ENCODE measurements at places on chromosomes 16 and 17.

DNA sequence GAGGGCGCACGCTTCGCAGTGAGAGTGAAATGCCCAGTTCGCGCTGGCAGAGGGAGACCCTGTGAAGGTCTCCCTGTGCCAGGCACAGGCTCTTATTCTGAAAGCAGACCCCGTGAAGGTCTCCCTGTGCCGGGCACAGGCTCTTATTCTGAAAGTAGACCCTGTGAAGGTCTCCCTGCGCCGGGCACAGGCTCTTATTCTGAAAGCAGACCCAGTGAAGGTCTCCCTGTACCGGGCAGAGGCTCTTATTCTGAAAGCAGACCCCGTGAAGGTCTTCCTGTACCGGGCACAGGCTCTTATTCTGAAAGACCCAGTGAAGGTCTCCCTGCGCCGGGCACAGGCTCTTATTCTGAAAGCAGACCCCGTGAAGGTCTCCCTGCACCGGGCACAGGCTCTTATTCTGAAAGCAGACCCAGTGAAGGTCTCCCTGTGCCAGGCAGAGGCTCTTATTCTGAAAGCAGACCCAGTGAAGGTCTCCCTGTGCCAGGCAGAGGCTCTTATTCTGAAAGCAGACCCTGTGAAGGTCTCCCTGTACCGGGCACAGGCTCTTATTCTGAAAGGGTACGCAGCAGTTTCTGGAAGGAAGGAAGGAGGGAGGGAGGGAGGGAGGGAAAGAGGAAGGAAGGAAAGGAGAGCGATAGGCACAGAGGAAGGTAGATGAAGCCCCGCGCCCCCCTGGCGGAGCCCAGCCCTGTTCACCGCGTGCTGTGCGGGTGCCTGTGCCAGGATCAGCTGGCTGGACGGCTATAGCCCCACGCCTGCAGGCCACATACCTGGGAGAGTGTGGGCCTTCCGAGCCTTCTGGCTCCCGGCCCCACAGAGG lies 55.3 kb downstream of the WDR45B start:
- peak; percentile 86 for DNase-seq

DNA sequence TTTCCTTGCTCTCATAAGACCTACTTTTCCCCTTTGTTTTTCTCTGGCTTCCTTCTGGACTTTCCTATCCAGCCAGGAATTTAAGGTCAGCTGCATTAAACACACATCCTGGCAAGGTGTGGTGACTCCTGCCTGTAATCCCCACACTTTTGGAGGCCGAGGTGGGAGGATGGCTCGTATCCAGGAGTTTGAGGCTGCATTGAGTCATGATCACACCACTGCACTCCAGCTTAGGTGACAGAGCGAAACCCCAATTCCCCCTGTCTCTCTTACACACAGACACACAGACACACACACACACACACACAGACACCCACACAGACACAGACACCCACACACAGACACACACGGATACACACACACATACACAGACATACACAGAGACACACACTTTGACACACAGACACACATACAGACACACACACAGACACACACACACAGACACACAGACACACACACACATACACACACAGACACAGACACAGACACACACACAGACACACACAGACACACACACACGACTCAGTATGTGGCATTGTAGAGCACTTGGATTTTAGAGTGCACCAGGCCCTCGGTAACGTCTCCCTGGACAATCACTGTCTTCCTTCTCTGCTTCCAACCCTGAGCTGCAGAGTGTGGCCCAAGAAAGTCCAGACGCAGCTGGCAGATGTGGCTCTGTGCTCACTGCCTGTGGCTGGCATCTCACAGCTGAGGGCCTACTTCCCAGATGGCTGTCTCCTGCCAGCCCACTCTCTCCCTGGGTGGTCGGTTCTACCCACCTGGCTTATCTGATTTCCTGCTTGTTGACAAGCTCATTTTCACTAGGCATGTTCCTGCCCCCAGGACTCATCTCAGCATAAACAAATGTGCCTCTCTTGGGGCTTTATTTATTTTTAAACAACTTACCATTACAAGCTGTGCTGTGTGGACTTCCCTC lies 39.0 kb downstream of the NLRP1 start:
- DNase-seq: no peak

DNA sequence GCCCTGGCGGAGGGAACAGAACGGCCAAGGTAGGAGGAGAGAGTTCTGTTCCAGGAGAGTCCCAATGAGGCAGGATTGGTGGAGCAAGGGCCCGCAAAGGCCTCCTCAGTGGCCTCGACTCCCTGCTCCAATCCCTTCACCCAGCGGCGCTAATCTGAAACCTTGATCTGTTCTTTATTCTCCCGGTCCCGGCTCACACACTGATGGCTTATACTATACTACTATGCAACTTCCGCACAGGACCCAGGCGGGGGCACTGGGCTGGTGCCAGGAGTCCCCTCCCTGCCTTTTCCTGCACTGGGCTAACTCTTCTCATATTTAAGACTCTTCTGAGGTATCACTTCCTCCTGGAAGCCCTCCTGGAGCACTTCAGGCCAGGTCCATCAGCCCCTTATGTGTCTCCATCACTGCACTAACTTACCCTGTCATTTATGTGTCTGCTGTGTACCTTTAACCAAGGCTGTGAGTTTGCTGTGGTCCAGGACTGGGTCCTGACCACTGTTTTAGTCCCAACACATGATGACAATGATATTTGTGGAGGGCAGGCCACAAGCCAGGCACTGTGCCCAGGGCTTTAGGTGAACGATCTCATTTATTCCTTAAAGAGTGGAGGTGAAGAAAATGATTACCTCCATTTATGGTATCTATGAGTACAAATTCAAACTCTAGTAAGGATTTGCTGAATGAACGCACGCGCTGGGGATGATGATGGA lies 6.8 kb downstream of the CCDC102A start:
- no peak for DNase-seq

GRCh38 chr17:7717756-7718350 lies 309 bp downstream of the DNAH2 start:
- DNase-seq: no peak

GRCh38 chr16:3938843-3939624 lies 58.5 kb upstream of the CREBBP start:
- peak; percentile 94 for DNase-seq

DNA sequence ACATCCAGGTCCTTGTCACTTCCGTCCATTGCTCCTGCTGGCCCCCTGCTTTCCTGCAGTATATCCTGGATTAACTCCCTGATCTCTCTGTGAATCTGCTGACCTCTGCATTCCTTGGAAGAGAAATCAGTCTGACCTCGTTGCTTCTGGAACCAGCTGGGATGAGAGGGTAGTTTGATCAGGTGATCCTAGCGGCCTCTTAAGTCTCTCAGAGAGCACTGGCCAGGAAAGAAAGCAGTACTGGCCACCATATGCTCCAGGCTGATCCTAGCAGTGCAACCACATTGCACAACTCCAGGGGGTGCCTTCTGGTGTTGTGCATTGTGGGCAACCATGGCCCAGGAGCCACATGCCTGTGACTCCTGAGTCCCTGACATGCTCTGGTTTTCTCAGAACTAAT lies 79.2 kb downstream of the ARHGAP23 start:
- DNase-seq: no peak

DNA sequence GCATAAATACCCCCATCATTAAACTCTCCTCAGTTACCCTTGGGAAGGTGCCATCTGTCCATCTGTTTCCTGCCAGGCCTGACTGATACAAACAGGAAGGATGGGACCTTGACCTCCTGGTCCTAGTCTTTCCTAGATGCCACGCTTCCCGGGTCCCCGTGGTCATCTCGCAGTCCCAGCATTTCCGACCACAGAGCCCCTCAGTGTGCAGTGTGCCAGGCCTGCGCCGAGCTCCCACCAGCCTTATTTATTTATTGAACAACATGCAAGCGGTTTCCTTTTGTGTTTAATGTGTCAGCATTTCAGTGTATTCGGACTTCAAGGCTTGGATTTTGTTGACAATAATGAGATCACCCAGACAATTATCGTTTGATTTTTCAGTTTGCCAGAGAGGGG lies 45.6 kb upstream of the NKD1 start:
- DNase-seq: no peak

DNA sequence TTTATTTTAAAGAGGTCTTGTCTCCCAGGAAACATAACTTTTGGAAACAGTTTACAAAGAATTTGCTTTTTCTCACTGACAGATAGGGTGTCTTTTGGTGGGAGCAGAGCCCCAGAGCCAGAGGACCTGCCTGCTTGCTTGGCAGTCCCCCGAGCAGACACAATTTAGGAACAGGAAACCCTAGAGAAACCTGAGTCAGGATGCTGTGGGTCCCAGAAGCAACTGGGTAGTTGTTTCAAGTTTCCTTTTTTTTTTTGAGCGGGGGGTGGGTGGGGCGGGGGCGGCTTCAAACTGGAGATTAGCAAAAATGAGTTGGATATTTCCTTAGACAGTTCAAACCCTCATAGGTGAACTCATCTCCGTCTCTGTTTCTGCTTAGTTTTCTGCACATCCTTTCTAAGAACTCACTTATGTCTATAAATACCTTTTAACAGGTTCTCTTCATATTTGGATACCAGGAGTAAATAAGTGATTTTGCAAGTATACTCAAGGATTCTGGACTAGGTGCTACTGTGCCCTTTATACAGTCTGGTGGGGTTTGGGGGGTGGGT lies 135.1 kb downstream of the PRKCA start:
- DNase-seq: no peak

GRCh38 chr17:66167189-66167815 lies 24.6 kb downstream of the CEP112 start:
- no peak for DNase-seq

DNA sequence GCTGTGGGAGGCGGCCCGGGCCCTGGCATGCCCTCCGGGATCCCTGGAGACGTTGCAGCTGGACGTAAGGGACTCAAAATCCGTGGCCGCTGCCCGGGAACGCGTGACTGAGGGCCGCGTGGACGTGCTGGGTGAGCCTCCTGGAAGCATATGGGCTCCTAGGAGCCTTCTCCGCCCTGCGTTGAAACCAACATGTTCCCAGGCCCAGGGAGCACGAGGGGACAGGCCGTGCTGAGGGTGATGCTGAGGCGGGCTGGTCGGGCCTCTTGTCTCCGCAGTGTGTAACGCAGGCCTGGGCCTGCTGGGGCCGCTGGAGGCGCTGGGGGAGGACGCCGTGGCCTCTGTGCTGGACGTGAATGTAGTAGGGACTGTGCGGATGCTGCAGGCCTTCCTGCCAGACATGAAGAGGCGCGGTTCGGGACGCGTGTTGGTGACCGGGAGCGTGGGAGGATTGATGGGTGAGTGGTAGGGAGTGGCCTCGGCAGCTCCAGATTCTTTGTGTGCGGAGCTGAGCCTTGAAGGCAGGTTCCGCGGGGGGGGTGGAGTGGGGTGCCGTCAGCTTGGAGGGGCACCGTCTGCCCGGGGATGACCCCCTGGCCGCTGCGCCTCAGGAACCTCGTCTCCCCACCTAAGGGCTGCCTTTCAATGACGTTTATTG lies 567 bp downstream of the HSD17B1 start:
- DNase-seq: peak; percentile 86

DNA sequence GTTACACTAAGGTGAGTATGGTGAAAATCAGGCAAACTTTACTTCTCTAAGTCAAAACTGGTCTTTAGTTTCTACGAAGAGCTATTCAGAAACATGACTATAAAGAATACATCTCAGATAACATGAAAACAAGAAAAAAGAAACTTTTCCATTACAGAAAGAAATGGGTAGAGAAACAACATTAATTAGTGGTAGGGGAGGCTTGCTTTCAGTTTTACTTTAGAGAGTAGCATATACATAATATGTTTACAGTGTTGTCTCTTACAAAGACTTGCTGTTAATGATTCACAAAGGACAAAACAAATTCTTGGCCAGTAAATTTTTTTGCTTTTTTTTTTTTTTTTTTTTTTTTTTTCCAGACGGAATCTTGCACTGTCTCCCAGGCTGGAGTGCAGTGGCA lies 34.2 kb downstream of the CRLF3 start:
- no peak for DNase-seq

- DNase-seq: no peak
Observed at GRCh38 chr17:72931635-72932034, 160.9 kb downstream of the SLC39A11 start.

- no peak for DNase-seq
Observed at GRCh38 chr17:46853896-46854444, 2.6 kb downstream of the WNT9B start.

DNA sequence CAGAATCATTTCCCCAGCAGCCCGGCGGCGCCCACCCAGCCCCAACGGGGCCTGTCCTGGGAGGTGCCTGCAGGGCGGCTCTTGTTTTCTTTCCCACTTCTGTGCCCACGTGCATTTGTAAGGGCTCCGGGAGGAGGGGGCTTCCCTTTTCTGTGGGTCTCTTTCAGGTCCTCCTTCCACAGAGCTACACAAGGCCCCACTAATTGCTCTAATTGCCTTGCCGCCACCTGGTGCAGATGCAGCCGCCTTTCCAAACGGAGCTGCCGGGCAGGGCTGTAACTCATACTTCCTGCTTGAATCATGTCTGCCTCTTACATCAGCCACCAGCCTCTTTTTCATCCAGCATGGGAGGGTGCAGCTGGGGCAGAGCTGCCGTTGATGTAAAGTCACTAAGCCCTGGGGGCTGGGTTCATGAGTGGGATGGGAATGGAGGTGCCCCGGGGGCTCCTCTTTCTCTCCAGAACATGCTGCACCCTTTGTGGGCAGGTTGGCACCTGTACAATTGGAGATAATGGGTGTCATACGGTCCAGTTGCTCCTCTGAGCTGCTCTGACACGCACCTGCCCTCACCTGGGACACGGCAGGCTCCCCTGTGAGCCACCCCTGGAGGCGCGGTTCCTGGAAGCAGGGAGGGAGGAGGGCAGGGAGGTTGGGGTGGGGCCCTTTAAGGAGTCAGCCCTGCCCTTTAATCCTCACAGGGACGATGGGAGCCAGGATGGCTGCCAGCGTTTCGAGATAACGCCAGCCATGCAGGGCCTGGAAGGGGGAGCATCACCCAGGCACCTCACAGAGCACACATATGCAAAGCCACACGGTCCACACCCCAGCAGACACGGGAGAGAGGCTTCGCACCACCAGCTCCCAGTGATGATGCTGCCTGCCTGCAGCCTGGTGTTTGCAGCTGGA lies 41.1 kb upstream of the KLHDC4 start:
- no peak for DNase-seq

GRCh38 chr16:8931859-8932258 lies 31.8 kb downstream of the USP7 start:
- DNase-seq: peak; percentile 35

DNA sequence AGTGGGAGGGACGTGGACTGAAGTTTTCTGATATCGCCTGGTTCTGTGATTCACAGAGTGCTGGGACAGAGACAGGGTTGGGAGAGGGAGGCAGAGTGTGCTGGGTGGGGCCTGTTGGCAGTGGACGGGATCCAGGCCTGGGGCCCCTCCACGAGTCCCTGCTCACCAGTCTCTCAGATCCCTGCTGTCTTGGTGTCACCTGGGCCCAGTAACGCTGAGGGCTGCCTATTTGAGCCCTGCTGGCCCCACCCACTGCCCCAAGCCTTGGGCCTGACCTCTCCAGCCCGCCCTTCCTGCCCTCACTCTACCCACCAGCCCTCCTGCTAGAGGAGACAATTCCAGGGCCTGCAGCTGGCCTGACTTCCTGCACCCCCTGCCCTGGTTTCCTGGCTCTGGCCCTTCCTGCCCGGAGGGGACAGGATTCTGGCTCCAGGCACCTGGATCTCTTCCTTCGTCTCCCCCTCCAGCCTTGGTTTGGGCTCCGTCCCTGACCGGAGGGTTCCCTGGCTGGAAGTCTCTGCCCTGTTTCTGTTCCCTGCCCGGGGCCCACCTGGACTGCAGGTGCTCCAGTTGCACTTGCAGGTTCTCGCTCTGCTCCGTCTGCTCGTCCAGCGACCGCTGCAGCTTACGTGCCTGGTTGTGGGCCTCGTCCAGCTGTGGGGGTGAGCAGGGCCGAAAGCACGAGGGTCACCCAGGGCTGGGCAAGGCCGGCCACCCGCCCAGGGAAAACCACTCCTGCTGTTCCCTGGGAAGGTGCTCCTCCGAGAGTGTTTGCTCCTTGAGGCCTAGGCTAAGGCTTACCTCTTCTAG lies 21.4 kb downstream of the CCDC102A start:
- peak; percentile 35 for DNase-seq

- DNase-seq: no peak
Observed at GRCh38 chr17:78111016-78111726, 17.4 kb downstream of the TMC6 start.

Data from upper lobe of left lung (tissue), 6 donors.